Stimulated activated memory B cell treated with anti-CD40 and anti-IgM and Interleukin-4, amounts not matched to agents 10 μg/mL and 1 μg/mL and 100 μg/mL, for 72 hours (primary cell): ENCODE measurements at places on chromosomes 5 and 9.

- no peaks in the 10 kb centered on the region for H3K4me1 ChIP-seq
- no peak overlapping the region for H3K4me3 ChIP-seq
- H3K36me3 ChIP-seq: no peaks in the 10 kb centered on the region
- H3K27me3 ChIP-seq: no peaks in the 10 kb centered on the region
- ATAC-seq: no peak
These were observed 457.3 kb downstream of the ZNF608 start for GRCh38 chr5:124289130-124289529.

DNA sequence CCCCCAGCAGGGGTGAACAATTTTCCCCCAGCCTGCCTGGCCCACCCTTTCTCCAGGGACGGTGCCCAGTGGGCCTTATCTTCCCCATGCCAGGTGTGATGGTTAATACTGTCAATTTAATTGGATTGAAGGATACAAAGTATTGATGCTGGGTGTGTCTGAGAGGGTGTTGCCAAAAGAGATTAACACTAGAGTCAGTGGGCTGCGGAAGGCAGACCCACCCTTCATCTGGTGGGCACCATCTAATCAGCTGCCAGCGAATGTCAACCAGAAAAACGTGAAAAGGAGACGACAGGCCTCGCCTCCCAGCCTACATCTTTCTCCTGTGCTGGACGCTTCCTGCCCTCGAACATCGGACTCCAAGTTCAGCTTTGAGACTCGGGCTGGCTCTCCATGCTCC lies 5.6 kb upstream of the FUT7 start:
- H3K4me3 ChIP-seq: no peak overlapping the region
- peaks cover 45% of the 10 kb centered on the region for H3K27me3 ChIP-seq
- no peak overlapping the region for H3K27ac ChIP-seq
- no peak for ATAC-seq

DNA sequence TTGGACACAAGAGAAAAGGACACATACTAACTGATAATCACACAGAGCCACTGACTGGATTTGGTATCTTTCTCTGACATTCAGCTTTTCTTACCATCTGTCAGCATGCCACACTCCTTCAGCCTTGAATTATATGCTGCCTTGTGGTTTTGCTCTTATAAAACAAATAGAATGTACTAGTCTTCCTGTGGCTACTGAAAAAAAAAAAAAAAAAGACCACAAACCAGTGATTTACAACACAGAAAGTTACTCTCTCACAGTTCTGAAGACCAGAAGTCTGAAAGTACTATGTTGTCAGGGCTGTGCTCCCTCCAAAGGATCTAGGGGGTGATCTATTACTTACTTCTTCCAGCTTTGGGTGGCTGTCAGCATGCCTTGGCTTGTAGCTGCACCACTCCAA lies 82.3 kb downstream of the THBS4 start:
- peaks cover 7% of the 10 kb centered on the region for H3K36me3 ChIP-seq
- H3K27me3 ChIP-seq: no peaks in the 10 kb centered on the region
- no peak for ATAC-seq
- H3K27ac ChIP-seq: no peak overlapping the region

GRCh38 chr5:180128671-180129261 lies 57.2 kb upstream of the RNF130 start:
- peak; percentile 26 for ATAC-seq
- H3K36me3 ChIP-seq: no peaks in the 10 kb centered on the region
- no peaks in the 10 kb centered on the region for H3K4me1 ChIP-seq
- H3K27me3 ChIP-seq: peaks cover 16% of the 10 kb centered on the region
- H3K27ac ChIP-seq: no peak overlapping the region

GRCh38 chr5:150465927-150466326 lies 16.4 kb upstream of the RPS14 start:
- H3K4me1 ChIP-seq: peaks cover 13% of the 10 kb centered on the region
- ATAC-seq: no peak
- no peaks in the 10 kb centered on the region for H3K27me3 ChIP-seq
- no peak overlapping the region for H3K4me3 ChIP-seq
- H3K27ac ChIP-seq: no peak overlapping the region

DNA sequence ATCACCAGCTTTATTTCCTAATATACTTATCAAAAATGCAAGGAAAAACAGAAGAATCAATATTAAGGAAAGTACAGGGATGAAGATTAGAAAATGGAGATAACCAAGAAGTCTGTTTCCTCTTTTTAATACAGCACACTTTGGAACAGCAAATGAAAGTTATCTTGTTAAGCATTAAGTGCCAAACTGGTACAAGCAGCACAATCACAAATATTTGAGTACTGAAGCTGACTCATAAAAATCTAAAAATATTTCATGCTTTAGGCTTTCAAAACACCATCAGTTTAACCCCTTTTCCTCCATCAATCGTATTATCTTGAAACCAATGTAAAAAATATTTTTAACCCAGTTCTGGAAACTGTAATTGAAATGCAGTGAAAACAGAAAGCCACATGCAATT lies 2.7 kb downstream of the FBXW11 start:
- H3K4me1 ChIP-seq: peaks cover 74% of the 10 kb centered on the region
- no peaks in the 10 kb centered on the region for H3K27me3 ChIP-seq
- H3K4me3 ChIP-seq: peak overlapping the region; percentile 57
- H3K27ac ChIP-seq: peak overlapping the region; percentile 83

DNA sequence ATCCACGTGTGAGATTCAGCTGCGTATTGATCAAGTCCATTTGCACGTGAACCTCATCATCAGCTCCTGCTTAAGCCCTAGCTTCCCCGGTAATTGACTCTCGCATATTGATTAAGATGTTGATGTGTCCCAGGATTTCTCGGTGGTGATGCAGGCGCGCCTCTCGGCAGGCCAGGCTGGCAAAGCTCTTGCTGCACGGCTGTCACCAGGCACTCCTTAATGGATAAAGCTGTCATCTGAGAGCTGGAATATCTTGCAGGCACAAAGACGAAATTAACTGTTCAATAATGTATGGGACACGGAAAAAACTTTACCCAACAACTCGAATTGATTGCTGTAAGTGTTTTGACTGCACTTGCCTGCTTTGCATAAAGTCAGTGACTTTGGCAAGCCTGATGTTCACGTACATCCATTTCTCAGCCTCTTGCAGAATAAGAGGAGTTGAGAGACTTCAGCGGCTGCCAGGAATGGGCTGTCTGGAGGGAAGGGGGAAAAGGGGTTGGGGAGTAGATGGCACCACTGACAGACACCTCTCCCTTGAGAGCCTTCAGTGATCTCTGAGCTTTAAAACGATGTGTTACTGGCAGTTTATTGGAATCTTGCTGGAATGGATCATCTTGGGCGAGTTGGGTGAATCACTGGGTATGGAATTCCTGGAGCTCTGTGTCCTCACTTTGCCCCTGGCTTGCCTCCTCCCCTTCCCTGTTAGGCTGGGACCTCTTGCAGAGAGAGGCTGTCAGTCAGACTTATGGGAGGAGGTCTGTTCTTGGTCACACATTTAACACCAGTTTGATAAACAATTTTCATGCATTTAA lies 650.3 kb downstream of the CCDC171 start:
- H3K36me3 ChIP-seq: no peaks in the 10 kb centered on the region
- no peak overlapping the region for H3K27ac ChIP-seq
- no peak overlapping the region for H3K4me3 ChIP-seq
- ATAC-seq: no peak
- H3K27me3 ChIP-seq: no peaks in the 10 kb centered on the region

GRCh38 chr5:100901821-100902341 lies 1.2 kb downstream of the ST8SIA4 start:
- no peaks in the 10 kb centered on the region for H3K27me3 ChIP-seq
- peak; percentile 54 for ATAC-seq
- peaks cover 39% of the 10 kb centered on the region for H3K4me1 ChIP-seq
- peak overlapping the region; percentile 97 for H3K27ac ChIP-seq
- peaks cover 14% of the 10 kb centered on the region for H3K36me3 ChIP-seq
- H3K4me3 ChIP-seq: peak overlapping the region; percentile 98

DNA sequence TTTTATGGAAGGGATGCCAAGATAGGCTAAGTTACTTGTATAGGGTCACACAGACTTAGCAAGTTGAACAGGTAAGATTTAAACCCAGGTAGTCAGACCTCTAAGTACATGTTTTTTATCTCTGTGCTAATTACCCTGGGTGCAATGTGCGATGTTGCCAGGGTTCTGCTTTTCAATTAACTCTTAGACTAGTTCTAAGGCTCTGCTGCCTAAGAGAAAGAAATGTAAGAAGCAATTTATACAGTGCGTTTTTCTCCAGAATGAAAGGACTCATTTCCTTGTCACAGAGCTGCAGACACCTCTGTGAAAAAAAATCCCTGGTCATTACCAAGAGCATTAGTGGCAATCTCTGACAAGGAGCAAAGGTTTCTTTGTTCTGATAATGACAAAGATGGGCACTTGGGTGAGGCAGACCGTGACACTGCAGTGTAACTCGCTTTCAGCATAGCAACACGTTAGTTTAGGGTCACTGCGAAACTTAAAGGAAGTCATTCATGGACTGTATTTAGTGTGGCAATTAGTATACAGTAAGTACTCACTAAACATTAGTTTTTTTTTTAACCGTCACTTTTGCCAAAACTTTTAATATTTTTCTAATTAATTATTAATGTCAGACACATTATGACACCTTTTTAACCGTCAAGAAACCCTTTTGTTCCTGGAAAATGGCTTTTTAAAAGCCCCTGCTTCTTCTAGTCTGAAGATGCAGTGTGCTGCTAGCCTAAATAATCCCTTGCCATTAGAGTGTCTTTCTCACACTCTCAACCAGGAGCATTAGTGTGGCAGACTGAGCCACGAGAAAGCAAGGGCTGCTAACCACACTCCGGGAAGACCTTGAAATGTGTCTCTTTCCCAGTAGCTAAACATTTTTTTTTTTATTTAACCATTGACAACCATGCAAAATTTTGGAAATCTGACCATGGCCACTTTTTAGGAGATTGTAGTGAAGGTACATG lies 520.0 kb upstream of the C9orf72 start:
- no peaks in the 10 kb centered on the region for H3K4me1 ChIP-seq
- no peaks in the 10 kb centered on the region for H3K27me3 ChIP-seq
- H3K4me3 ChIP-seq: no peak overlapping the region
- no peaks in the 10 kb centered on the region for H3K36me3 ChIP-seq
- ATAC-seq: no peak
- H3K27ac ChIP-seq: no peak overlapping the region

- H3K4me3 ChIP-seq: peak overlapping the region; percentile 64
- peak overlapping the region; percentile 96 for H3K27ac ChIP-seq
- H3K36me3 ChIP-seq: no peaks in the 10 kb centered on the region
- H3K4me1 ChIP-seq: peaks cover 51% of the 10 kb centered on the region
These were observed 59.9 kb downstream of the ZFAND5 start for GRCh38 chr9:72305102-72305546.

DNA sequence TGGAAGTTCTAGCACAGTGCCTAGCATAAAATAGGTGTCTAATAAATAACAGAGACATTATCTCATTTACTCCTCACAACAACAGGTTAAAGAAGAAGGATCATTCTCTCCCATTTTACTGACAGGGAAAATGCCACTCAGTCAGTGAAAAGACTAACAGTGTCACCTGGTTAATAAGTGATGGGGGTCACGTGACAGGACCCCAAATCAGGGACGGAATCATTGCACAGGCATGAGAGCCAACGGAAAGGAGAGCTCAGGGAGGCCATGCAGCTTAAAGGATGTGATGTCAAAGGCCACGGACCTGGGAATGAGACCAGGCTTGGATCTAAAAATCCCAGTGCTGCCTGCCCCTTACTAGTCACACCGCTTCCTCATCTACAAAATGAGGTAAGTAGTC lies 101.2 kb downstream of the BNC2 start:
- H3K4me1 ChIP-seq: no peaks in the 10 kb centered on the region
- H3K27me3 ChIP-seq: no peaks in the 10 kb centered on the region

DNA sequence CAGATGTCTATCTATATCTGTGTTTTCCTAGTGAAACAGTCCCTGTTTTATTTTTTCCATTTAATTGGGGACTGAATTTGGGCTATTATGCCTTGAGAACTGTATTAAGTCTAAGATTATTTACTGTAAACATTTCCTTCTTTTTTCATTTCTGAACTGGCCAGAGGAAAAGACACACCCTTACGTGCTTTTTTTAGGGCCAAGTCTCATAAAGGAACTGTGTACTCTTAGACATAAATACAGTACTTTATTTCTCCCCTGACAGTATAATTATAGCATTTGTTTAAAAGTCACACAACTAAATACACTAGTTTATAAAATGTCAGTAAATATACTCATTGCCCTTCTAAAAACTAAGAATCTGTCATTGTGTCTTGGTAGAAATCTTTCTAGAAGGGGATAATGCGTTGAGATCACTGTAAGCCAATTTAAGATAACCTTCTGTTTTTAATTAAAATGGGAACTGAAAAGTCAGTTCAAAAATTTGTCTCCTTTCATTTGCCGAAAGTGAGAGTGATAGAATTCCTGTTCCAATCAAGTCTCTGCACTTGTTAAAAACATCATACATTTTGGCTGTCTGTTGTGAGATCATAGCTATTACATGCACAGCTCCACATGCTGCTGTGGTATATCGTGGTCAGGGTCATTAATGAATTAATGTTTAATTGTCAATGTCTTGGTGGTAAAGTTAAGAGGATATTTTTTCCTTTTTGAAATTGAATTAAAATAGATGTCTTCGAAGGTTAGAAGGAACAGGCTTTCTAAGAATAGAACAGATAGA lies 132.1 kb downstream of the FOCAD start:
- H3K36me3 ChIP-seq: peaks cover 22% of the 10 kb centered on the region
- H3K4me1 ChIP-seq: peaks cover 9% of the 10 kb centered on the region
- no peak for ATAC-seq
- no peaks in the 10 kb centered on the region for H3K27me3 ChIP-seq
- H3K4me3 ChIP-seq: no peak overlapping the region

DNA sequence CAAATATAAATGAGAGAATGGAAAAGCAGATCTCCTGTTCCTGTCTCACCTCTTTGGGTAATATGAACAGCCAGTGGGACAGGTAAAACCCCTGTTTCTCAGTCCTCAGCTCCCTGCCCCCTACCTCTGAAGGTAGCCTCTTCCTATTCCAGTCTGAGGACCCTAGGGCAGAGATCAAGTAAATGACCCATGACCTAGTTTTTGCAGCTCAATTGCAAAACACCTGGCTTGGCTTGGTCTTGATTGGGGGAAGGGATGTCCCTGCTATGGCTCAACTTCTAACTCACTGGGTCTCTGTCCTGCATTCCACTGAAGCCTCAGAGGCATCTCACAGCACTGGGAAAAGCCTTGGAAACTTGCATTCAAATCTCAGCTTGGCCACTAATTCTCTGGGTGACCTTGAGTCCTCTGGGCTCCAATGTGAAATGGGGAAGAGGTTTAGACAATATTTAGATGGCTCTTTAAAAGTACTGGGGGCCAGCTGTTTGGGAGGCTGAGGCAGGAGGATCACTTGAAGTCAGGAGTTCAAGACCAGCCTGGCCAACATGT lies 1.6 kb upstream of the GALT start:
- no peak overlapping the region for H3K27ac ChIP-seq
- no peak for ATAC-seq
- H3K27me3 ChIP-seq: no peaks in the 10 kb centered on the region
- H3K4me3 ChIP-seq: no peak overlapping the region
- H3K4me1 ChIP-seq: peaks cover 26% of the 10 kb centered on the region
